ENCODE measurements at places on chromosomes 6 and 20. TPM values are rescaled to one million over a fixed set of nuclear protein-coding genes. Genes with fewer than 3 reads are reported as not detected.

GRCh38 chr6:73560853-73561407 lies 40.1 kb upstream of the EEF1A1 start:
- DNase-seq: no peak

DNA sequence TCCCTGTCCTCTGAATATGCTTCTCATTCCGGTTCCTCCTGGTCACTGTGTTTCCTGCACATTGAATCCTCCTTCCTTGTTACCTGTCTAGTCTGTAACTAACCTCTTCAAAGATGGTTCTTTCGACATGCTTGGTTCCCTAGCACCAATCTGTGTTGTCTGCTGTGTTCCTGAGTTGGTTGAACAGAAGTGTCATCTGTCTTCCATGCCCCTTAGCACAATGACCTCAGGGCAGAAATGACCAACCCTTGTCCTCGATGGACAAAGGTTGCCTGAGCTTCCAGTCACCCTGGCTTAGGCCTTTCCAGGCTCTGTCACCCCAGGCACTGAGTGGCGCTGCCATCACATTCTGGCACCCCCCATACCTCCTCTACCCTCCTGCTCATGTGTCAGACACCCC lies 266.8 kb upstream of the RIN2 start:
- no peak for DNase-seq

GRCh38 chr6:1908784-1909183 lies 299.1 kb downstream of the FOXC1 start:
- DNase-seq: no peak

- no peak for DNase-seq
These were observed 87.1 kb downstream of the COL19A1 start for GRCh38 chr6:69953491-69953890.

- DNase-seq: peak; percentile 55
These were observed 703.8 kb downstream of the RFPL4B start for GRCh38 chr6:113050979-113051378.

- DNase-seq: no peak
These were observed 598.9 kb downstream of the RFPL4B start for GRCh38 chr6:112946051-112946450.

DNA sequence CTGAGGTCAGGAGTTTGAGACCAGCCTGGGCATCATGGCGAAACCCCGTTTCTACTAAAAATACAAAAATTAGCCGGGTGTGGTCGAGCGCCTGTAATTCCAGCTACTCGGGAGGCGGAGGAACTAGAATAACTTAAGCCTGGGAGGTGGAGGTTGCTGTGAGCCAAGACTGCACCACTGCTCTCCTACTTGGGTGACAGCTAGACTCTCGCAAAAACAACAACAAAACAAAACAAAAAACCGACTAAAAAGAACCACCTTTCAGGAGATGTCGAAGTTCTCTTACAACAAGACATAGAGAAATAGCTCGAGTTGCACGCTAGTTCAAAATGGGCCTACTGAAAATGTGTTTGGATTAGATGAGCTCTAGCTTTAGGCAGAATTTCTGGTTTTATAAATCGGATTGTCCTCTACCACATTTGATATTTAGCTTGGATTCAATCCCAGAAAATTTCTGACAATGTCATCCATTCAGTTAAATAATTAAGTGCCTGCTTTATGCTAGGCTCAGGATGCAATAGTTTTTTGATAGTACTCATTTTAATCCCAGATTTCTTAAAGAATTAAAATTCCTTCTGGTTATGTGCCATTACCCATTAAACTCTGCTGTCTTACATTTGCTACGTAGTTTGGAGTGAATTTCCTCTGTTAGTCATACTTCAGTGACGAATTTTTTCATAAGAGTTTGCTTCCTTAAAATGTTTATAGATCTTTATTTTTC lies 137.5 kb upstream of the SHLD1 start:
- DNase-seq: no peak

- no peak for DNase-seq
These were observed 31.8 kb downstream of the ACSS1 start for GRCh38 chr20:25025986-25026605.

GRCh38 chr20:760751-761417 lies 7.4 kb downstream of the SLC52A3 start:
- DNase-seq: peak; percentile 80

DNA sequence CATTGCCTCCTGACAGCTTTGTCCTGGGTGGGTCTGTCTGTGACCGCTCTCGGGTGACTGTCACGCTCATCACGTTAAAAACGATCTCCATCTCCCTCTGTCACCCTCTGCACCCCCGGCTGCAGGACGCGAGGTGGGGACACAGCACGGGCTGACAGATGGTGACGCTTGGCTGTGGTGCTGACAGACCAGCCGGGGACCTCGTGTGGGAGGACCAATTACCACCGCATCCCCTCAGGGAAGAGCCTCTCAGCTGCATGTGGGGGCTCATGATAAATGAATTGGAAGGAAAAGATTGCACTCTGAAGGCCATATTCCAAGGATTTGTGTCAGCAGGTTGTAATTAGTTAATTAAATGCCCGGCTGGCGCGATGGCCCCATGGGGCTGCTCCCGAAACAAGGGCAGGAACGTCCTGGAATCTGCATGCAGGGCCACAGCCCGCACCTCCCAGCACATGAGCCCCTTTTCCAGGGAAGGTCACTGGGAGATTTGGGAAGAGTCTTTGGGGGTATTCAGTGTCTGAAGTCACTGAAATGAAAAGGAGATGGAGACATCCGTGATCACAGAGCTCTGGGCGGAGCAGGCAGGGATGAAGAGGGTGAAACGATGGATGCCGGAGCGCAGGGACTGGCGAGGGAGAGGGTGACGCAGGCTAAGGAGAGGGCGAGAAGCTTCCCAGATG lies 87.1 kb downstream of the ERMARD start:
- DNase-seq: no peak

- no peak for DNase-seq
These were observed 37.4 kb downstream of the GNAS start for GRCh38 chr20:58889798-58890517.

GRCh38 chr20:24651171-24651975 lies 181.9 kb downstream of the SYNDIG1 start:
- no peak for DNase-seq

- no peak for DNase-seq
These were observed 6.5 kb upstream of the RBBP8NL start for GRCh38 chr20:62433658-62434497.

DNA sequence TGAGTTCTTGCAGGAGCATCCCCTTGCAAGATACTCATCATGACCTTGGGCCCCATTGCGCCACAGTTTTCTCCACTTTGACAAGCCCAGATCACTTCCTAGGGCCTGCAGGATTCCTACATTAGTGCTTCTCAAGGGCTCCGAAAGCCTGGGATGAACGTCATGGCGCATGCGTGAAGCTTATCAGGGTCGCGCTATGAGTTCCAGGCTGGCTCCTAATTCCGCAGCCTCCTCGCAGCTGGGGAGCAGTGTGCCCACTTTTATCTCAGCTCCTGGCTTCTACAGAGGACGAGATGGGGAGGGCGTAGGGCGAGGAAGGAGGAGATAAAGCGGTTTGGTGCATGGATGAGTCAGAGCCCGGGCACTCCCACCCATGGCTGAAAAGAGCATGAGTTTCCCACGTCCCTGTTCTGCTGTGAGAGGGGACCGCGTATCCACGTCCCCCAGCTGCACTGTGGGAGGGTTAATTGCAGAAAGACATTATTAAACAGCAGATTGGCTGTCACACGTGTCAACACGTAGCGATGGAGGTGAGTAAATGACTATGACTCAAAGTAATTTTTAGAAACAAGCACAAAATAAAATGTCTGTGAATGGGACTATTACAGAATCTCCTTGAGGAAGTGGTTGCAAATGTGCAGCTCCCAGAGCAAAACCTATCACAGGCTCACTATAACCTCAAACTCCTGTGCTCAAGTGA lies 72.9 kb upstream of the DSP start:
- no peak for DNase-seq

GRCh38 chr20:611047-611842 lies 1.1 kb upstream of the TCF15 start:
- DNase-seq: no peak

DNA sequence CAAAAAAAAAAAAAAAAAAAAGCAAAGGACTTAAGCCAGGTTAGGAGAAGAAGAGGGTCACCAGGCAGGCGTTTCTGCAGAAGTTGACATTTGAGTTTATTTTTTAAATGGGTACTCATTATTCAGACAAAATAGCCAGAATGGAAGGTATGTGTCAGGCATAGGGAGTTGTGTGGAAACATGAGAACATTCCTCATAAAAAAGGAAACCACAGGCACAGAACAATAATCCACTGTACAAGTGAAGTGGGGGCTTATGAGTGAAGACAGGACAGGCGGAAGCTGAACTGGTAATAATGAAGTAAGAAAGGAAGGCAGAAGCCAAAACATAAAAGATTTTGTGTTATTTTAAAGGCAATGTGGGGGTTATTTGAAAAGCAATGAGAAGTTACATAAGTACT lies 104.6 kb downstream of the EPB41L2 start:
- no peak for DNase-seq

GRCh38 chr6:39062014-39062740 lies 13.6 kb downstream of the GLP1R start:
- no peak for DNase-seq

- DNase-seq: no peak
These were observed 86.4 kb upstream of the NOX3 start for GRCh38 chr6:155542036-155542435.

GRCh38 chr6:30879684-30880427 lies 4.5 kb upstream of the DDR1 start:
- DNase-seq: no peak

GRCh38 chr20:63441136-63442099 lies 31.0 kb downstream of the KCNQ2 start:
- no peak for DNase-seq

DNA sequence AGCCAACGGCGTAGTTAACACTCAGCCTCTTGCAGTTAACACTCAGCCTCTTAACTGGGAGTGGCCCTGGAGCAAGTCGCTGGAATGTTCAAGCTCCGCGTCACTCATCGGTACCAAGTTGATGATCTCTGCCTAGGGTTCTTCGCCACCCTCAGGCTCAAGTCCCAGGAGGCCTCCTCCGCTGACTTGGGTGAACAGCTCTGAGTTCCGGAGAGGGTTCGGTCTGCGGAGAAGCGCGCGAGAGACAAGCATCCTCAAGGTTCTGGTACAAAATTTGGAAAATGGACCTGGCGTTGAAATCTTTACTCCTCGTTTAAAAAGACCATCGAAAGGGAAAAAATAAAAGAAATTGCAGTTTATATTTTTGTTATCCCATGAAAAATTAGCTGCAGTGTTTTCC lies 876 bp upstream of the DSP start:
- peak; percentile 52 for DNase-seq

The LRFN2 gene
- 0.13 TPM for total RNA-seq

The FAM217A gene
- not detected for total RNA-seq

The MAS1L gene
- not detected for total RNA-seq

The TAF8 gene
- total RNA-seq: 32.9 TPM

The PGC gene
- not detected for total RNA-seq

The CCN6 gene
- not detected for total RNA-seq

The GMNN gene
- 106 TPM for total RNA-seq

Data from H9 (cell line).